Glomerular endothelial cell (primary cell): ENCODE measurements at places on chromosomes 12 and 14. TPM values are rescaled to one million over a fixed set of nuclear protein-coding genes. Genes with fewer than 3 reads are reported as not detected.

GRCh38 chr14:90732139-90732538 lies 84.1 kb downstream of the TTC7B start:
- no peak for DNase-seq

- no peak for DNase-seq
Observed at GRCh38 chr14:105839425-105840265, 313.3 kb downstream of the TMEM121 start.

DNA sequence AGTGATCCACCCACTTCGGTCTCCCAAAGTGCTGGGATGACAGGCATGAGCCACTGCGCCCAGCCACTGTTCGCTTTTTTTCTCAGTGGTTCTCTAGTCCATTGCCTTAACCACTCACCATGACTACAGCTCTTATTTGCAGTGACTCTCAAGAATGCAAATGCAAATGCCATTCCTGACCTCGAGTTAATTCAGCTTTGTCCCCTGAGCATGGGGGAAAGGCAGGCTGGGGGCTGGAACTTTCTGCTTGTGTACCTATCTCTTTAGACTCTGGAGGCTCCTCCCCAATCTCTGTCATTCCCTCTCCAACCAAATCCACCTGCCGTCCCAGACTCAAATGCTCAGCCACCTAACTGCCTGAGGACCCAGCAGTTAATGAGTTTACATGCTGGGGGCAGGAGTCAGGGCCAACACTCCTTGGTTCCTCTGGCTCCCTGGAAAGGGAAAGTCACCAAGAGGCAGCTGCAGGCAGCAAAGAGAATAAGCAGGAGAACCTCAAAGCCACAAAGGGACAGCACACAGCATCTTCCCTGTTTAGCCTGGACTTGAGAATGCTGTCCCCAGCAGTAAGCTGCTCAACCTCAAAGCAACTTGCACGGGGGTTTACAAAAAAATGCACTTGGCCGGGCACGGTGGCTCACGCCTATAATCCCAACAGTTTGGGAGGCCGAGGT lies 5.3 kb upstream of the HNF1A start:
- DNase-seq, result no peak

DNA sequence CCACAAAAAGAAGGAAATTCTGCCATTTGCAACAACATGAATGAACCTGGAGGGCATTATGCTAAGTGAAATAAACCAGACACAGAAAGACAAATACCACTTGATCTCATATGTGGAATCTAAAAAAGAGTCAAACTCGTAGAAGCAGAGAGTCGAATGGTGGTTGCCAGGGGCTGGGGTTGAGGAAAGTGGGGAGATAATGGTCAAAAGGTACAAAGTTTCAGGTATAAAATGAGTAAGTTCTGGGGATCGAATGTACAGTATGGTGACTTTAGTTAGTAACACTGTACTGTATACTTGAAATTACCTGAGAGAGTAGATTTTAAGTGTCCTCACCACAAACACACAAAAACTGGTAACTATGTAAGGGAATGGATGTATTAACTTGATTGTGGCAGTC lies 129.4 kb downstream of the PPM1H start:
- no peak for DNase-seq

- no peak for DNase-seq
Observed at GRCh38 chr14:23112359-23113178, 6.5 kb downstream of the CEBPE start.

GRCh38 chr12:52364901-52365489 lies 2.3 kb downstream of the KRT85 start:
- DNase-seq, result no peak

DNA sequence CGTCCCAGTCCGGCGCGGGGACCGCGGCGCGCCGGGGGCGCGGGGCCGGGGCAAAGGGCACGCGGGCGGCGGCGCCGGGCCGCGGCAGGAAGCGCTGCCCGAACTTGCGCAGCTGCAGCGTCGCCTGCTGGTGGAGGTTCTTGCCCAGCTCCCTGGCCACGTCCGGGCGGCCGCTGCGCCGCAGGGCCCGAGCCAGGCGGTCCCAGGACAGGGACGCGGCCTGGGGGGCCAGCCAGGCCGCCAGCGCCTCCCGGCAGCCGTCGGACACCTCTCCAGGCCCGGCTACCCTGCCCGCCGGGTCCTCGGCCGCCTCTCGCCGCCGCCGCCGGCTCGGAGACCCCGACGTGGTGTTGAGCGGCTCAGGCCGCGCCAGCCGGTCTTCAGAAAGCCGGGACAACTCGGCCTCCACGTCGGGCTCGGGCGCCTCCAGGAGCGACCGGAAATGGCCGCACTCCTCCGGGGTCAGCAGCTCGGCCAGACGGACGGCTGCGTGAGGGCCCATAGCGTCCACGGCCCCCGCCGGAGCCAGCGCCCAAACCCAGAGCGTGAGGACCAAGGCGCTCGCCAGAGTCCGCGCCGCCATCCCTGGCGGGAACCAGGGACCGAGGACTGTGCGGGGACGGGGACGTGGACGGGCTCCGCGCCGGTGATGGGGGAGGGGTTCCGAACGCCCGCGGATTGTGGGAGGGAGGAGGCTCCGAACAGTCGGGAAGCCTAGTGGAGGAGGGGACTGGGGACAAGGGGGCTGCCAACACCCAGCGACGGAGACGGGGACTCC lies 34.0 kb downstream of the FIGNL2 start:
- no peak for DNase-seq

DNA sequence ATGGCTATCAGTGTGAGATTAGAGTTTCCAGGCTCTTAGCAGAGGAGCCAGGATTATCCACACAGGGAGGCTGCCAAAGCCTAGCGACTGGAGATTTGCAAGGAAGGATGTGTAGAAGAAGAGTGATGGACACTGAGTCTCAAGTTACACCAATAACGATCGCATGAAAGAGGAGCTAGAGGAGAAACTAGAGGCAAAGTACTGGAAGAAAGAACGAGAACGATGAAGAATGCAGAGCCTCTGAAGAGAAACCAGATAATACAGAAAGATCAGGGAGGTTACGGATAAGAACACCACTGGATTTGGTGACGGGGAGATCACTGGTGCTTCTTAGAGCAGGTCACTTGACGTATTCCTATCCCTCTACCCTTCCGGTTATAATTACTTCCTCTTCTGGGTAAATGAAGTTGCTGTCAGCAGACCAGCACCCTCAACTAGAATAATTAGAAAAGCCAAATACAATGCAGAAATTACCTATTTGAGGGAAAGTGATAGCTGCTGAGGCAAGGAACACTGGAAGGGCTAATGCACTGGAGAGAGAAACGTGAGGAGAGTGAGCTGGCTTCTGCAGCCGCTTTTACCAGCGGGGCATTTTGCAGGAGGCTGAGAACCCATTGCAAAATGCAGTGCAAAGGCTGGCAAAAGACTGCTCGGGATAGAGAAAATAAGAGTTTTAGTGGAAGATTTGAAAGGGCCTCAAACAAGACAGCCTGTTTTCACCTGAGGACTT lies 93.1 kb upstream of the HIF1A start:
- DNase-seq, result no peak

DNA sequence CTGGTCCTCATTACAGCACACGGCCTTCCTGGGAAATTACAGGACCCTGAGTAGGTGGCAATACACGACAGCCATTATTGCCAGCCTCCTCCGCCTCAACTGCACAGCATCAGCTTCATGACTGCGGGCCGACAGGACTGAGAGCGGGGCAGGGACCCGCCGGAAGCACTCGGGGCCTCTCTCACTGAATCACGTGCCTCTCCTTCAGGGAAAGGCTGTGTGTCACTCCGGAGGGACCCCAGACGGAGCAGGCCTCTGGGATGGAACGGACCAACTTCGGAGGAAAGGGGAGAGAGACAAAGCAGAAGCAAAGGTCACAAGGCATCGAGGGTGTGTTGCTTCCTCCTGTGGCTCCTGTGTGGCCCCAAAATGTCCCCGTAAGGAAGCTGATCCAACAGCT lies 90.0 kb downstream of the RNF34 start:
- DNase-seq, result no peak

Gene SLC6A13
- not detected in 2 replicates for total RNA-seq

Gene GPR132
- 0.82 TPM in 1 of 2 replicates, not detected in the other for total RNA-seq

Gene FSCB
- not detected in 2 replicates for total RNA-seq

Gene NAV3
- 16.5 and 40.1 TPM in 2 replicates for total RNA-seq

Gene ANKS1B
- not detected in 2 replicates for total RNA-seq

Gene HELB
- total RNA-seq, result 1.5 and 2.7 TPM in 2 replicates

Gene SUPT16H
- total RNA-seq, result 45.1 and 50.9 TPM in 2 replicates

Gene AMDHD1
- not detected in 2 replicates for total RNA-seq

Gene APOF
- not detected in 2 replicates for total RNA-seq
